ENCODE measurements at places on chromosomes 4 and X. TPM values are rescaled to one million over a fixed set of nuclear protein-coding genes. Genes with fewer than 3 reads are reported as not detected.

- DNase-seq, result no peak
Measured at GRCh38 chrX:68419975-68420374, 13.3 kb downstream of the OPHN1 start.

GRCh38 chr4:184802697-184803015 lies 23.1 kb downstream of the ACSL1 start:
- no peak for DNase-seq

DNA sequence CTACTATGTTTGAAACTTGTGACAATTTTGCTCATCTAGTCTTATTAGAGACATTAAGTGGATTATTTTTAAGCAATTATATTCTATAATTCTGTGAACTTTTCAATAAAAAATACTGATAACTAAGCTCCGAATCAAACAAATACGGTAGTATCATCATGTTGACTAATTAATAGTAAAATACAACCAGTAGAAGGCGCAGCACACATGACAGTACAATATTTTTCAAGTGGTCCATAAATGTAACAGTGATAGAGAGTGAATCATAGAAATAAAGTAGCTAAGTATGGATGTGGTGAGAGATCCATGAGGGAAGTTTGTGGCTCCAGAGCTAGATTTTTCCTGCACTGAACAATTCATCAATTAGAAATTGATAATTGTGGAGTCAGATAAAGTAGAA lies 666.2 kb downstream of the KCTD8 start:
- DNase-seq, result no peak

GRCh38 chr4:58669783-58670182 lies 1559.6 kb upstream of the IGFBP7 start:
- no peak for DNase-seq

DNA sequence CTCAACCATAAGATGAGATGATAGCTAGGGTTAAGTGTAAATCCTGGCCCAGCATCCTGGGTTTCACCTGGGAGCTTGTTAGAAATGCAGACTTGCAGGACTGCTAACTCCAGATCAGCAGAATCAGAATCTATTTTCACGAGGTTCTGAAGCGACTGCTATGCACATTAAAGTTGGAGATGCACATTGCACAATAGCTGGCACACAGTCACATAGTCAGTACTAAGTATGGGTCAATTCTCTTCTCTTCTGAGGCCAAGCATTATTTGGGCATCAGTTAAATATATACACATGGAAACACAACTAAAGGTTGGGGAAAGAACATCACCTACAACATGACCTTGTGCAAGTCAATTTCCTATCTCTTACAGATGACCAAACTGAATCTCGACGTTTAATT lies 155.1 kb upstream of the FGF13 start:
- DNase-seq, result no peak

GRCh38 chr4:169039251-169039954 lies 29.3 kb upstream of the CBR4 start:
- no peak for DNase-seq

GRCh38 chrX:154430916-154431315 lies 2.4 kb downstream of the ATP6AP1 start:
- no peak for DNase-seq

DNA sequence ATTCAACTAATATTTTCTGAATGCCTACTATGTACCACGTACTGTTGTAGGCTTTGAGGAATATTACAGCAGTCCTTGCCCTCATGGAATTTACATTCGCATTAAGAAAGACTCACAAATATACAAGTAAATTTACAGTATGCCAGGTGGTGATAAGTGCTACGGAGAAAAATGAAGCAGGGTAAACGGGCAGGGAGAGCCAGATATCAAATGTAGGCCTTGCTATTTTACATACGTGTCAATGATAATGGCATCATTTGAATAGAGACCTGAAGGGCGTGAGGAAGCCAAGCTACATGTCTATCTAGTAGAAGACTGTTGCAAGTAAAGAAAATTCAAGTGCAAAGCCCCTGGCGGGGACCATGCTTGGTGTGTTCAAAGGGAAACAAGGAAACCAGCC lies 65.2 kb downstream of the AMMECR1 start:
- no peak for DNase-seq

GRCh38 chr4:174009686-174010451 lies 273.6 kb downstream of the FBXO8 start:
- no peak for DNase-seq

- DNase-seq, result no peak
Measured at GRCh38 chr4:101670370-101670769, 120.2 kb upstream of the BANK1 start.

DNA sequence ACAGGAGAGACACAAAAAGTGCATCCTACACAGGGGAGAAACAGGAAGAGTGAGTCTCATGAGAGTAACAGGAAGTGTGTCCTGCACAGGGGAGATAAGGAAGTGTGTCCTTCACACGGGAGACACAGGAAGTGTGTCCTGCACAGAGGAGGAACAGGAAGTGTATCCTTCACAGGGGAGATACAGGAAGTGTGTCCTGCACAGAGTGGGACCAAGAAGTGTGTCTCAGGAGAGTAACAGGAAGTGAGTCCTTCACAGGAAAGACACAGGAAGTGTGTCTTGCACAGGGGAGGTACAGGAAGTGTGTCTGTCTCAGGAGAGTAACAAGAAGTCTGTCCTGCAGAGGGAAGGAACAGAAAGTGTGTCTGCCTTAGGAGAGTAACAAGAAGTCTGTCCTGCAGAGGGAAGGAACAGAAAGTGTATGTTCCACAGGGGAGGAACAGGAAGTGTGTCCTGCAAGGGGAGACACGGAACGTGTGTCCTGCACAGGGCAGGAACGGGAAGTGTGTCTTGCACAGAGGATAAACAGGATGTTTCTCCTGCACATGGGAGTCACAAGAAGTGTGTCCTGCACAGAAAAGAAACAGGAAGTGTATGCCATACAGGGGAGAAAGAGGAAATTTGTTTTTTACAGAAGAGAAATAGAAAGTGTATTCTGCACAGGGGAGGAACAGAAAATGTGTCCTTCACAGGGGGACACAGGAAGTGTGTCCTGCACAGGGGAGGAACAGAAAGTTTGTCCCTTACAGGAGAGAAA lies 102.0 kb downstream of the ARSF start:
- DNase-seq, result no peak

- DNase-seq, result no peak
Measured at GRCh38 chr4:71746379-71746778, 37.5 kb downstream of the GC start.

GRCh38 chr4:144518181-144518895 lies 127.6 kb upstream of the HHIP start:
- DNase-seq, result no peak

DNA sequence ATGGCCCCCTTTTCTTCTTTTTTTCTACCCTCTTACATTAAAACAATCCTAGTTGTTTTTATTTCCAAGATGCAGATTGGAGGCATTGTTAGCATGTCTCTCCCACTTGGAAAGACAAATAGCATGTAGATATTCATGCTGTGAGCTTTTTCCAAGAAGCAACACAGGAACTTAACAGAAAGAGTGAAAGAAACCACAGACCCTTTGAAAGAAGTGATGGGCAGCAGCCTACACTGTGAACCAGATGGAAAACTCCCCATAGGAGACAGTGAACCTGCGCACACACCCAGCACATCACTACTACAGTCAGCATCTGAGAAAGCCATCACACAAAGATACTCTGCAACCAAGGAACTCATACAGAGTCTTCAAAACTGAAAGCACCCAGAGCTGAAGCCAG lies 17.8 kb downstream of the CT47C1 start:
- DNase-seq, result no peak

Gene MMGT1
- 24.7 TPM for total RNA-seq

Gene PLS3
- total RNA-seq, result 40.8 TPM

Gene LRP2BP
- total RNA-seq, result 2.4 TPM

Gene MAGED4
- total RNA-seq, result 1.1 TPM

Measured in left ventricle myocardium superior (tissue), 1 donor.